ENCODE measurements at places on chromosomes 6 and 20.

- no peak for DNase-seq
Observed at GRCh38 chr6:110687326-110687725, 127.9 kb downstream of the CDK19 start.

DNA sequence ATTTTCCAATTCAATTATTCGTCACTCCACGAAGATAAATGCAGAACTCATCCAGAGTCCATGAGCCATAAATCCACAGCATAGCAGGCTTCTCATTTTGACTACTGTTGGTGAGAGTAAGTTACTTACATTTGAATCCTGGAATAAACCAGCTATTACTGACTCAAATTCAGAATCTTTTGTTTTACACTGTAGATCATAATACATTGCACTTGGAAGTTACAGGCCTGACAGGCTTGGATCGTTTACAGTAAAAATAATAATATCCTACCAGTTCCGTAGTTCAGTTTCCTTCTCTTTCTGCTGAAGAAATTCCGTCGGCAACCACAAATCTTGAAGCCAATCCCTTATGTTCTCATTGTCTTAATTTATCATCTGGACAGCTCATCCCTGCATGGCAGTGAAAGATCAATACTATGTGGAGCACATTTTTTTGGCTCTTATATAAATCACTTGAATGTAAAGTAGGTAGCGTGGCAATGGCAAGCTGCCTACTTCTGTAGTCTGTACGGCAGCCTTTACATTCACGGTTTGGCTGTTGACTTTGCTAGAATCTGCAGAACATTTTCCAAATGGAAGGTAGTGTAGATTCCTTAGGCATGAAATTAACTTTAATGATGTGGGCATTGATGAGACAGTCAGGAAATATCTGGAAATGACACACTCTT lies 142.9 kb downstream of the WDR27 start:
- no peak for DNase-seq

DNA sequence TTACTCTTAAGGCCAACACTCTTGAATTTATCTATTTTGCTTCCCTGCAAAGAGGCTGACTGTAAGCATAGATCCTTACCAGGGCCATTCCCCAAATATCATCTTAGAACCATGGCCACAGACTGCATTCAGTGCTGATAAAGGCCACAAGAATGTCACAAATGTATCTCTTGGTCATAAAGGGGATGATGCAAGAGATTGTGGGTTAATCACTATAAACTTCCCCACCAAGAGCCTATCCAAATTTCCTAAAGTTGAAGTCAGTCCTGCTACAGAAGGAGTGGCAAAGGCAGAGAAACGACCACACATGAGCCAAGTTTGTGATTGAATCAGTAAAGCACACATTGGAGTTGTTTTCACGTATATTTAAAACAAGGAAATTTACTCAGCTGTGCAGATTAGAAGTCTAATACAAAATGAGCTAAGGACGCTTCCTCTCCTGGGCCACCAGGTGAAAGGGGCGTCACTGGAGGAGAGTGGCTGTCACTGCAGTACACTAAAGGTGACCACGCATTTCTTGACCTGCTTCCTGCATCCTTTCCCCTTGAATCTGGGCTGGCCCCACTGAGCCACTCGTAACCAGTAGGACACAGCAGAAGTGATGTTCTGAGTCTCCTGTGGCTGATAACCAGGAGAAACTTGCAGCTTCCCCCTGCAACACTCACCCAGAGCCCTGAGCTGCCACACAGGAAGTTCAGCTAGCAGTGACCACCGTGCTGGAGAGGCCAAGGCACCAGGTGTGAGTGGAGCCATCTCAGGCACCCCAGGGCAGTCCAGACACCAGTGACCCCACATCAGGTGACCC lies 181.9 kb downstream of the SYNDIG1 start:
- no peak for DNase-seq

DNA sequence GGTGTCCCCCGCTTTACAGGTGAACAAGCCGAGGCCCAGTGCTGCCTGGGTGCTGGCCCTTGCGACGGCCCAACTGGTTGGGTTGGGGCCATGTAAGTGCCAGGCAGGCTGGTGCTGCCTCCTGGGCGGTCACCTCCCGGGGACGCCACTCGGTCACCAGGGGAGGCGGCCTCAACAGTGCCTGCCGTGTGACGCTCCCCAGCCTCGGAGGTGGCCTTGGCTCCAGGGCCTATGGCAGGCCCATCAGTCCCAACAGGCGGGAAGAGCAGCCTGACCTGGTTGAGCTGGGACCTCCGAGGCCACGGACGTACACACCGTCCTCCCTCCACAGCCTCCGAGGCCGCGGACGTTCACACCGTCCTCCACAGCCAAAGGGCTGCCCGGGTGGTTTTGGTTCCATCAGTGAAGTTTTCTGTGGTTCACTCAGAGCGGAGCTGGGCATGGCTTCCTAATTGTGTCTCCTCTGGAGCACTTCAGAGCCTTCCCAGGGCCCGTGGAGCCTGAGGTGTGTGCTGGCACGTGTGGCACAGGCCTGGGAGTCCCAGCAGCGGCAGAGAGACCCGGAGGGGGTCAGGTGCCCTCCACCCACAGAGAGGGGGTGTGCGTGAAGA lies 19.3 kb upstream of the SLCO4A1 start:
- no peak for DNase-seq

- no peak for DNase-seq
Observed at GRCh38 chr6:73774311-73774774, 78.3 kb downstream of the CD109 start.

- DNase-seq: no peak
Observed at GRCh38 chr20:46835418-46835817, 59.2 kb upstream of the EYA2 start.

DNA sequence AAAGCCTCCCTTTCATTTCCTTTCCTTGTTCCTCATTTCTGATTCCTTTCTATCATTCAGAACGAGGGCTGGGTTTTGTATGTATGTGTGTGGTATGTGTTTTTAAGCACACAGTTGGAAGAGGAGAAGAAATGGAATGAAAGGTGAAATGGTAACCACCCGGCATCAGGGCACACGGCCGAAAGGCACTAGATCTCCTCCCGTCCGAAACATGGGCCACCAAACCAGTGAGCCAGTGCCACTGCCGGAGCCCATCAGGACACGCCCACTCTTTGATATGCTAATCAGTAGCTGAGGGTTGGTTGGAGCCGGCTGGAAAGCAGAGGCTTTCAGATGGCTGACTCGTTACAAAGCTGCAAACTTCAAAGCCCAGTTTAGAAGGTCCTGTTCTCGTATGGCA lies 228.6 kb upstream of the JARID2 start:
- DNase-seq: no peak

- no peak for DNase-seq
Observed at GRCh38 chr20:1644101-1644962, 13.2 kb downstream of the SIRPG start.

GRCh38 chr6:75268121-75268987 lies 16.2 kb downstream of the TMEM30A start:
- DNase-seq: no peak

DNA sequence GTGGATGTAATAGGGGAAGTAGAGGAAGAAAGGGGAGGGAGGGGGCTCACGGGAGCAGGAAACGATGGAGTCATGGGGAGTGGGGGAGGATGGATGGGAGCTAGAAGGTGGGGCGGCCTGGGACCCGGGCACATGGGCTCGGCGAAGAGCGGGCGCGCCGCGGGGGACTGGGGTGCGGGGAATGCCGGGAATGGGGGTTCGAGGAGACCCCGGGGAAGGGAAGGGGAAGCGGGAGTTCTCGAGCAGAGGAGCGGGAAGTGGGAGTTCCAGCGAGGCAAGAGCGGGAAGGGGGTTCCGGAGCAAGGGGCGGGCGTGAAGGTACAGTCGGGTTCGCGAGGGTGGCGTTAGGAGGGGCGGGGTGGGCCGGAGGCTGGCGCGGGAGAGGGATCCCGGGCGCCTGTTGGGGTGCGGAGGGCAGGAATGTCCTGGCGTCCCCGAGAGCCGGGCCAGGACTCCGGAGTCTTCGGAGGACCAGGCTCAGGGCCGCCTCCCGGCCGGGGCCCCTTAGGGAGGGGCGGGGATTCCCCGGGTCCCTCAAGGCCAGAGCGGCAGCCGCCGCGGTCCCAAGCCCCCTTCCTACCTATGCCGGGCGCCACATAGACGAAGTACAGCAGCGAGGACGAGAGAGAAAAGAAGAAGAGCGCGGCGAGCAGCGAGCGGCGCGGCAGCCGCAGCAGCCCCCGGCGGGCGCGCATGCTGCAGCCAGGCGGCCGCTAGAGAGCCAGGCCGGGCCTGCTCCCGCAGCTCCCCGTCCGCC lies 504 bp downstream of the B4GALT5 start:
- DNase-seq: no peak

- DNase-seq: no peak
Observed at GRCh38 chr20:49914310-49915117, 815 bp downstream of the SPATA2 start.

- no peak for DNase-seq
Observed at GRCh38 chr6:119043783-119044182, 34.7 kb downstream of the FAM184A start.

DNA sequence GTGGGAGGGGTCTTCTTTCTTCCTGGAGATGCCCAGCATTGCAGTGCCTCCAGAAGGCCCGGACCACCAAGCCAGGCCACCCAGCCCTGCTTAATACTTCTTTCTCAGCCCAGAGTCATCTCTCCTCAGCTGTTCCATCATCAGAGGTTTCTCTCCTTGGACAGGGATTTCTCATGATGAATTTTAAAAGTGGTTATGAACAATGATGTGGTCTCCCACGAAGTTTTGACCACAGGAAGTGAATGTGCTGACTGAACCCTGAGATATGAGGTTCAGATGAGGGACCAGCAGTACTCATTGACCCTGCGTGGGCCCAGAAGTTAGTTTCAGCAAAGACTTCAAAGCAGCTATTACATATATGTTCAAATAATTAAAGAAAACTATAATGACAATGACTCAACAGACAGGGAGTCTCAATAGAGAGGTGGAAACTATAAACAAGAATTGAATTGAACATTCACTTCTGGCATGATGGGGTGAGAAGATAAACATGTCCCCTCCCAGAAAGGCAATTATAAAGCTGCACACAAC lies 114.5 kb upstream of the SLC22A16 start:
- DNase-seq: no peak

Measured in activated CD4-positive, alpha-beta T cell treated with anti-CD3 and anti-CD28 coated beads, Interleukin-2, amount 50 U/mL, for 24 hours (primary cell).